Activated CD8-positive, alpha-beta memory T cell treated with anti-CD3 and anti-CD28 coated beads, Interleukin-2, amount 10 ng/mL, durations not matched to agents 7 days and 5 days (primary cell): ENCODE measurements at places on chromosomes 6 and 20. TPM values are rescaled to one million over a fixed set of nuclear protein-coding genes. Genes with fewer than 3 reads are reported as not detected.

DNA sequence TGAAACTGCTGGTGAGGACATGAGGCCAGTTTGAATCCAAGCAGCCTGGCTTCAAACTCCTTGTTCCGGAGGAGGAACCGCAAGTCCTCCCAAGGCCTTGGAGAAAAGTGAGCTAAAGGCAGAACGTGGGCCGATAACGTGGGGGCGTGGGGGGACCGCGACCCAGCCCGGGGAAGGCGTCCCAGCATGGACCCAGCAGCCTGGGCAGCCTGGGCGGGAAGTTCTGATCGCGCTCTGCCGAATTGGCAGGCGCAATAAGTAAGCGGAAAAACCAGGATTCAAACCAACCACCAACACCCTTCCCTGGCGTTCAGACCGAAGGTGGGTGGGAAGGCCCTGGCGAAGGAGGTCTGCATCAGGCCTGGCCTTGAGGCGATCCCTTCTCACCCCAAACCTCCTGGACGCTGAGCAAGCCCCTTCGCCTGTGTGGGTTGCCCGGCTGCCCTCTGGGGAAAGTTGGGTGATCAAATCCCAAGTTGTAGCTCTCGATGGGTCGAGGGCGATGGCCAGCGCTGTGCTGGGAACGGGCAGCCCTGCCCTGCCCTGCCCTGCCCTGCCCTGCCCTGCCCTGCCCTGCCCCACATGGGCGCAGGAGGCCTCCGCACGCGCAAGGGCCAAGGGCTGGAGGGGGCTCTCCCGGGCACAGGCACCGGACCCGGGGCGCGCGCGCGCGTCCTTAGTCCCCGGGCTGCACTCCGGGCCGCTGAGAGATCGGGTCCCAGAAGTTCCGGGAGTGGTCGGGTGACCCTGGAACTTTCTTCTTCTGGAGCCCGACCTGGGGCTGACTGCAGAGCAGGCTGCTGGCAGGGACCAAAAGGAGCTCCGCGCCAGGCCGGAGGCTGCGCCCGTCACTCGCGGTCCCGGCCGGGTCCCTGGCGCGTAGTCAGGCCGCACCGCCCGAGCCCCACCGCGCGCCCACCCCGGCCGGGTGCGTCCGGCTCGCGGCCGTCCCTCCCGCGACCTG is 637 bp upstream of the SLC22A3 start:
- no peak overlapping the region for H3K27ac ChIP-seq
- H3K27me3 ChIP-seq: peaks cover 68% of the 10 kb centered on the region
- no peaks in the 10 kb centered on the region for H3K36me3 ChIP-seq
- no peak for DNase-seq

KCNQ2 gene
- total RNA-seq: 0.05 TPM

GRCh38 chr6:111837641-111838500 is 35.4 kb downstream of the FYN start:
- peak; percentile 88 for DNase-seq
- H3K27me3 ChIP-seq: no peaks in the 10 kb centered on the region
- H3K36me3 ChIP-seq: peaks cover 34% of the 10 kb centered on the region
- peak overlapping the region; percentile 95 for H3K27ac ChIP-seq

DNA sequence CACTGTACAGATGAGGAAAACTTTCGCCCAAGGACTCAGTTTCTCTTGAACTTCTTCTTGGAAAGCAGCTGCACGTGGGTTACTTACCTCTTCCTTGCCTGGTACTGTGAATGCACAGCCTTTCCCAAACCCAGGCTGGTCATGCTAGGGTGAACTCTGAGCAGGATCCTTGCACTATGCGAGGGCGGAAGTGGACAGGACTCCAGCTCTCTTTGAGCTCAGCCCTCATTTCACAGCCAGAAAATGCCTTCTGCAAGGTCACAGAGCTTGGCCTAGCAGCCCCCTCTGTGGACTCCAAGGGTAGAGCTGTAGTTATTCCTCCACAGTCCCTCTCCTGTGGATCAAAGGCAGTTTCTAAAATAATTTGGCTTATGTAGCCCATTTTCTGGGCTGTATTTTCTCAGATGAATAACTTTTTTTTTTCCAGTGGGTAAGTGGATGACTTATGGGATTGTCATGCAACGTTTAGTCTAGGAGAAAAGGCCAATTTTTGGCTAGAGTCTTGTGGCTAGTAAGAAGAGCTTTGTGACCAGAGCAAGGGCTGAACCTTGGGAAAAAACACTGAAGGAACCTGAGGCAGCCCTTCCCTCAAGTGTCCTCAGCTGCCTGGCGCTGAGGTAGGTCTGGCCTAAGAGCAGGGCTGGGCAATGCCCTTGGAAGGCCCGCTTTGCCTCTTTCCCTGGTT is 172.7 kb downstream of the SCP2D1 start:
- no peak overlapping the region for H3K4me3 ChIP-seq
- H3K27me3 ChIP-seq: no peaks in the 10 kb centered on the region
- H3K36me3 ChIP-seq: no peaks in the 10 kb centered on the region
- H3K27ac ChIP-seq: no peak overlapping the region

TREM1 gene
- total RNA-seq: not detected

DNA sequence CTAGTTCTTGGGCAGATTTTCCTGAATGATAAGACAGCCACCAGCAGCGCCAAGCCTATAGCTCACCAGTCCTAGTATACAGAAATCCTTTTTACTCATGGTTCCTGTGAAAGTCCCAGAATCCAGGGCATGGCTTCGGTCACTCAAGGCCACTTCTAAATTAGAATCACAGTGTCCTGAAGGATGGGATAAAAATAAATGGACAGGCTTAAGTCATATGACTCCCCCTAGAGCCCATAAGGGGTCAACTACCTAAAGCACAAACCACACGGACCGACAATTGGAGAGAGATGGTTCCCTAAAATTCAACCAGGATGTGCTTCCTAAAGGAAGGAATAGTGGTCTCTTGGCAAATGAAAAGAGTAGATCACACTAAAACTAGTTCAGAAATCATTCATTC is 404.1 kb upstream of the PLCB4 start:
- H3K27ac ChIP-seq: no peak overlapping the region
- no peak for DNase-seq
- H3K27me3 ChIP-seq: no peaks in the 10 kb centered on the region
- H3K4me1 ChIP-seq: no peaks in the 10 kb centered on the region
- no peak overlapping the region for H3K4me3 ChIP-seq

DNA sequence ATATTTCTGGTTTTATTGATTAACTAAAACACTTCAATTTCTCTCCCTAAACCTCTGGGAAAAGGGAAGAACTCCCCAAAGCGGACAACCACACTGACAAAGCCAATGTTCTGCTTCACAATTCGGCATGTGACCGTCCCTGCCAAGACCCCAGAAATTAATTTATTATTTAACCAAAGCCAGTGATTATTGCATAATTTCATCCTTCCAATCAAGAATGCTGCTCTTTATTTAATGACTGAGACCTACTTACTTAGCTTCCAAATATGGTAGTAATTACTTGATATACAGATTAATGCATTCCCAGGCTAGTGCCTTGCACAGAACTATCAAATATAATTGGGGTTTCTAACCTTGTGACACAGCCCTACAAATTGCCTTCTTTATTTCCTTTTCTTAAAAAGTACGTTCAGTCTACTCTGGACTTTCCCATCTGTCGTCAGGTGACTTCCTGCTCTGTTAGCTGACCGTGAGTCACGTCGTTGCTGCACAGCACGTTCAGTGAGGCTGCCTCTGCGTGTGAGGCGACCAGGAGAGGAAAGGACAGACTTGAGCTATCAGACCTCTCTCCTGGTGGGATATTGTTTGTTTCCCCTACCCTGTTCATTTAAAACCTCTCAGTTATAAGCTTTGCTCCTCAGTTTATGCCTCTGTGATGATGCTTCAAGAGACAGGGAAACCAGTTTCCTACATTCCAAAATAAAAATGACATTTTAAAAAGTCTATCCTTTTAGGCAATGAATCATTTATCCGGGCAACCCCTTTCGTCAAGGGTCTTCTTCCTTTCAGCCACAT is 55.7 kb upstream of the TNFAIP3 start:
- peak overlapping the region; percentile 43 for H3K4me3 ChIP-seq
- no peaks in the 10 kb centered on the region for H3K27me3 ChIP-seq
- peak overlapping the region; percentile 92 for H3K27ac ChIP-seq
- H3K4me1 ChIP-seq: peaks cover 42% of the 10 kb centered on the region

- H3K27me3 ChIP-seq: no peaks in the 10 kb centered on the region
- no peak overlapping the region for H3K27ac ChIP-seq
- H3K4me1 ChIP-seq: peaks cover 5% of the 10 kb centered on the region
- H3K36me3 ChIP-seq: no peaks in the 10 kb centered on the region
Observed at GRCh38 chr20:1292620-1293019, 26.5 kb downstream of the SNPH start.

DNA sequence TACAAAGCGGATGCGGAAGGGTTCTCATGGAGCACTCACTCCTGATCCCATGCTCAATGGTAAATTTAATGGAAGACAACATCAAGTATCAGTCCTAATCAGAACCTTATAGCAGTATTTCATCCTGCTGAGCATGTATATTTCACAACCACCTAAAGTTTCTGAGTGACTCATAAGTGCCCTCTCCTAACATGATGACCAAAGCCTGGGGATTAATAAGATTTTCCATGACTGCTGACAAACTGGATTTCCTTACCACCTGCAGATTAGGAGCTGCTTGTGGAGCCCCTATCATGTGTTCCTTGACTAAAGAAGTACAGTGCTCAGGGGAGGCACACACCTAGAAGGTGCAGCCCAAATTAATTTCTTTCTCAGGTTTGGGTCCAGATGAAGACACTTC is 112.8 kb downstream of the INSM1 start:
- H3K4me3 ChIP-seq: no peak overlapping the region
- H3K4me1 ChIP-seq: peaks cover 2% of the 10 kb centered on the region
- no peak for DNase-seq
- no peak overlapping the region for H3K27ac ChIP-seq
- no peaks in the 10 kb centered on the region for H3K27me3 ChIP-seq

GRCh38 chr6:30761791-30762429 is 17.6 kb upstream of the IER3 start:
- no peak overlapping the region for H3K4me3 ChIP-seq
- no peaks in the 10 kb centered on the region for H3K36me3 ChIP-seq
- peaks cover 36% of the 10 kb centered on the region for H3K4me1 ChIP-seq

DNA sequence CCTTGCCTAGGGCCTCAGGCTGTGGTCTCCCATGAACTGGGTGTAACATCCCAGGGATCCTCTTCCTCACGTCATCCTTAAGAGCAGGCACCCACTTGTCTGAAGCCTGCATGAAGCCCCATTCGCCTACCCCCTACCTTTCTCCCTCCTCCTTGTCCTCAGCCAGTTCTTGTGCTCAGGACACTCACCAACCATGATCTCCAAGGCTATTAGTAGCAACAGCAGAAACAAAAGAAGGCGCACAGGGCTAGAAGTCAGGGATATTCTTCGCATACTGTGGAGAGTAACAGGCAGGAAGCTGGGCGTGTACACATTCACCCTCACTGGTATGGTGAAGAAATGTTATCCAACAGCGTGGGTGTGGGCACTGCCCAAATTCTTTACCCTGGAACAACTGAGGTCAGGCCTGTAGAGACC is 7.3 kb downstream of the RAET1E start:
- DNase-seq: no peak
- no peak overlapping the region for H3K27ac ChIP-seq
- no peak overlapping the region for H3K4me3 ChIP-seq
- peaks cover 7% of the 10 kb centered on the region for H3K4me1 ChIP-seq
- no peaks in the 10 kb centered on the region for H3K36me3 ChIP-seq

- peaks cover 2% of the 10 kb centered on the region for H3K4me1 ChIP-seq
- H3K27ac ChIP-seq: no peak overlapping the region
- H3K27me3 ChIP-seq: peaks cover 46% of the 10 kb centered on the region
Observed at GRCh38 chr6:41306187-41306854, 19.8 kb upstream of the TREM1 start.

DNA sequence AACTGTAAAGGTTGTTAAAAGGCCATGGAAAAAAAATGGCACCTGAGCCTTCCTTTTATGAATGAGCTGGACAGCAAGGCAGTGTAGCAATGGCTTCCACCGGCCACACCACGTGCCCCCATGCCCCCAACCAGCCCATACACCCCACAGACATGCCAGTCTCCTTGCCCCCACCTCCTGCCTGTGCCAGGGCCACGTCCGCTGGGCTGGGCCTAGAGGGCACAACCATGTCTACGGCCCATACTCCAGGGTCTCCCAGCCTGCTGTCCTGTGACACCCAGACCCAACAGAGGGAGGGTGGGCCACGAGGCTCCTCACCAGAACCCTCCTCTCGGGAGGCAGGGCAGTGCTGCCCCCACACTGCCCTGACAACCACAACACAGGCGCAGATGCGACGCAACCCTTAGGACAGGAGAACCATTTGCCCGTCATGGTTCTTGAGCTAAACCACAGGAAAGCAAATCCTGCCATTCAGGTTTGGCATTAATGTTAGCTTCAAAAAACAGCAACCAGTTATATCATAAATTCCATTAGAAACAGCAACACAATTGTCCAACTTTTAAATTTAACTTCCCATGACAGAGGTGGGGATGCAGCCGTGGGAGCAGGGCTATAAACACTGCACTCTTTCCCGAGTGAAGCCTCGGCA is 50.7 kb downstream of the TAF4 start:
- no peak for DNase-seq
- no peak overlapping the region for H3K4me3 ChIP-seq
- no peak overlapping the region for H3K27ac ChIP-seq
- peaks cover 2% of the 10 kb centered on the region for H3K36me3 ChIP-seq

DNA sequence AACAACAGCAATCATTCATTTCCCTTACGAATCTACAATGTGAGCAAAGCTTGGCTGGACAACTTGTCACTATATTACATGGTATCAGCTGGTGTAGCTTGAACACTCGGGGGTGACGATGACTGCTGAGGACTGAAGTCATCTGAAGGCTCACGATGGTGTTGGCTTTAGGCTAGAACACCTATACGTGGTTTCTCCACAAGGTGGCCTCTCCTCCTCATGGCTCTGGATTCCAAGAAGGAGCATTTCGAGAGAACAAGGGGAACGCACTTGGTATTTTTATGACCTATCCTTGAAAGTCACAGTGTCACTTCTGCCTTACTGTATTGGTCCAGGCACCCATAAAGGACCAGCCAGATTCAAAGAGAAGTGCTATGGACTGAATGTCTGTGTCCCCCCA is 37.5 kb upstream of the ADGRF1 start:
- no peak for DNase-seq
- peaks cover 14% of the 10 kb centered on the region for H3K27me3 ChIP-seq
- no peaks in the 10 kb centered on the region for H3K4me1 ChIP-seq
- H3K36me3 ChIP-seq: no peaks in the 10 kb centered on the region
- no peak overlapping the region for H3K4me3 ChIP-seq

DNA sequence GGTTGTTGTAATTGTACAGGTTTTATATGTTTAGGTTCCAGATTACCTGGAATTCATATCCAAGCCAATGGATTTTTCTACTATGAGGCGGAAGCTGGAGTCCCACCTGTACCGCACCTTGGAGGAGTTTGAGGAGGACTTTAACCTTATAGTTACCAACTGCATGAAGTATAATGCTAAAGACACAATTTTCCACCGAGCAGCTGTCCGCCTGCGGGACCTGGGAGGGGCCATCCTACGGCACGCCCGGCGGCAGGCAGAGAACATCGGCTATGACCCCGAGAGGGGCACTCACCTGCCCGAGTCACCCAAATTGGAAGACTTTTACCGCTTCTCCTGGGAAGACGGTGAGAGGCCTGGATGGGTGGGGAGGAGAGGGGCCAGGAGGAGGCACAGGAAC is 13.6 kb downstream of the BRPF3 start:
- no peak overlapping the region for H3K27ac ChIP-seq
- peaks cover 13% of the 10 kb centered on the region for H3K27me3 ChIP-seq
- peaks cover 58% of the 10 kb centered on the region for H3K36me3 ChIP-seq
- DNase-seq: no peak
- H3K4me3 ChIP-seq: no peak overlapping the region
- peaks cover 4% of the 10 kb centered on the region for H3K4me1 ChIP-seq
